ENCODE measurements at places on chromosomes 16 and 17.

DNA sequence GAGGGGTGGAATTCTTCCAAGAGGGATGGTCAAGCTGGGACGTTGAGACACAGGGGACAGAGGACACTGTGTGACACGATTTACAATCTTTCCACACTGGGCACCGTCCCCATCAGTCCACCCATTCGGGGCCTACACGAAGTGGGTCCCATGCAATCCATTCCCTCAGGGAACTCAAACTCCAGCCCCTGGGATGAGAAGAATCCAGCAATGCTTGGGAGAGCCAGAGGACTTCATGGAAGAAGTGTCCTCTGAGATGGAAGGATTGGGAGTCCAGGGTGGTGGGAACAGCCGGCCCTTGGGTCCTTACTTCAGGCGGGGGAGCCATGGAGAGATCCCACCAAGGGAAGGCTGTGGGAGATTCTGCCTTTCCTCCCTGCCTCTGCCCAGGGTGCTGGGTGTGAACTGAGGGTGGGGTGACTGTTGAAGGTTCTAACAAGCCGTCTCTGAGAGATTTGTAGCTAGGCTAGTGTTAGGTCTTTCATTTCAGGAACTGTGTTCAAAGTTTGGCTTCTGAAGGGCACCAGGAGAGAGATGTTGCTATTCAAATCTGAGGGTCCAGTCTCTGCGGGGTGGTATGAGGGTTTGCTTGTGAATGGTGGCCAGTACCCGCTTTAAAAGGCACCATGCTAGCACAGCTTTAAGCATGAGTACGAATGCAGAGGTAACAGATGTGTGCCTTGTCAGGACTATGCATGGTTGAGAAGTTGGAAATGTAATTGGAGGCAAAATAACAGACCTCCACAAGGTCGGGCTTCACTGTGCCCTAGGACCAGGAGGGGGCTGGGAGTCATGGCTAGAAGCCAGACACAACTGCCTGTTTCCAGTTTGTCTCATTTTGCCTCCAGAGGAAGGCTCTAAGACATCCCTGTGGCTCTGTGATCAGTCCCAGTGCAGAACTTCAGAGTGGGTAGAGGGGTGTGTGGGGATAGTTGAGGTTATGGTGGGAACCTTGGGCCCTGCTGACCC is 1.9 kb downstream of the ATP1B2 start:
- DNase-seq: no peak

DNA sequence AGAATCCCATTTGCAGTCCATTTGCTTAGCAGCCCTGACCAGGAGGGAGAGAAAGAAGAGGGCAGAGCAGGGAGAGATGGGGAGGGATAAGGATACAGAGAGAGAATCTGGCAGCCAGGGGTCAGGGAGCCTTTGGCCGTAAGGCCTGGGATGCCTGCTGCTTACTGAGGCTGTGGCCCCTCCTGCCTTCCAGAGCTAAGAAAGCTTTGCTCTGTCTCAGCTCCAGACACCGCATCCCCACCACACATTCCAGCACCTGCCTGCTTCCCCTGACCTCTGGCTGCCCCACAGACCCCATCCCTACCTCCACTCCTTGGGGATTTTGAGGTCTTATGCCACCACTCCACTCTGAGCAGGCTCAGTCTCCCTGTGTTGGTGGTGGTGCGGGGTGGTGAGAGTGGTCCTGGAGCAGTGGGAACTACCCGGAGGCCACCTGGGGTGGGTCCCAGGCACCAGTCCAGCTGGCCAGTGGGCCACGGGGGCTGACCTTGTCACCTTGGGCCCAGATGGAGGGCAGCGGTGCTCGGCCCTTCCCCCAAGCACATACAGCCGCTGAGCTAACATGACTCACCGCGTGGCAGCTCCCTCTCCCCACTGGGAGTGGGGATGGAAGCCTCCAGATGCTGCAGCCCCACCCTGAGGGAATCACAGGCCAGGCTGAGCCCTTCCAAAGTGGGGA is 58.3 kb downstream of the RAI1 start:
- DNase-seq: no peak

DNA sequence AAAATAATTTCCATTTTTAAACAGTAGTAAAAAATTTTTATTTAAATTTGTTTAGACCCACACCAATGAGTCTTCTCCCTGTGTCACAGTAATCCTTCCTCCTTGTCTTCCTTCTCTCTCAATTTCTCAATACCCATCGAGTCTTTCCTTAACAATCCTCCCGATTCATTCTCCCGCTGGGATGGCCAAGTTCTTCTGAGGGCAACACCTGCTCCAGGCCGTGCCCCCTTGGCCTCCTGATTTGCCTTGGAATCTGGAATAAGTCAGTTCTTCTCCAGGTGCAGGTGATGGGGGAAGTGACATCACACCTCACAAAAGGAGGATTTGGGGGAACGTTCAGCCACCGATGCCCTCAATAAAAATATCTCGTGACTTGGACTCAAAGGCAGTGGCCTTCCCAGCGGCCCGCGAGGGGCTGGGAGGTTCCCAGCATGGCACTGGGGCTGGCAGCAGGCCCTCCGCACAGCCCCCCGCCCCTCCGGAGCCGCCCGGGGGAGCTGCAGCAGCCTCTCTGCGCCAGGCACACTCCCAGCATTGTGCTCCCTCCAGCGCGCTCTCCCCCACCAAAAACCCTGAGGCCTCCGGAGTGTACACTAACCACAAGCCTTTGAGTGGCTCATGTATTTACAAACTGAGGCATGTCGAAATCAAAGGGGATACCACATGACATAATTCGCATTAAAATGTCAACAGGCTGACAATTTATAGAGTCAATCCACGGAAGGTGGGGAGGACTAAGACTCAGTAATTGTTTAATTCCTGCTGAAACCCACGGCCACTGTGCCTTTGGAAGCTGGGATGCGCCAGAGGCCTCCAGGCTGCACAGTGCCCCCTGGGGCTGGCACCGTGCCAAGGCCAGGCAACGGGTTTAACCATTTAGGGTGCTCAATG is 120.5 kb downstream of the ZFHX3 start:
- no peak for DNase-seq

GRCh38 chr16:13093661-13094060 is 192.3 kb downstream of the SHISA9 start:
- DNase-seq: no peak

DNA sequence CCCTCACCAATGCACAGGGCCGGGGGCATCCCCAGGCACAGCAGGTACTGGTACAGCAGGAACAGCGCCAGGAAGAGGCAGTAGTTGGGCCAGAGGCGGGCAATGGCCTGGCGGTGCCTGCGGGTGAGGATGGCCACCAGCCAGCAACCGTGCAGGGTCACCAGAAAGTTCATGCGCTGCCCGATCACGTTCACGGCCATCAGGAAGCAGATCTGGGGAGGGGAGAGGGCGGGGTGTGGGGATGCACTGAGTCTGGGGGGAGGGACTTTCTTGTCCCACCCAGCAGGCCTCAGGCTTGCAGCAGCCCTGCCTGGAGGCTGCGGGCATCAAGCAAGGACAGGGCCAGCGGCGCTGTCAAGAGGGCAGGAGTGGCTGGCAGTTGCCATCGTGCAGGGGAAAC is 25.4 kb downstream of the CTU2 start:
- no peak for DNase-seq

GRCh38 chr17:71870546-71870862 is 250.3 kb upstream of the SOX9 start:
- no peak for DNase-seq
